Right lung (tissue), 10 donors: ENCODE measurements at places on chromosomes 12 and 14.

- no peak for DNase-seq
Measured at GRCh38 chr14:77270361-77271112, 469 bp downstream of the NGB start.

- no peak for DNase-seq
Measured at GRCh38 chr14:96623676-96624484, 121.7 kb downstream of the PAPOLA start.

- DNase-seq, result no peak
Measured at GRCh38 chr12:88546853-88547252, 33.4 kb downstream of the KITLG start.

DNA sequence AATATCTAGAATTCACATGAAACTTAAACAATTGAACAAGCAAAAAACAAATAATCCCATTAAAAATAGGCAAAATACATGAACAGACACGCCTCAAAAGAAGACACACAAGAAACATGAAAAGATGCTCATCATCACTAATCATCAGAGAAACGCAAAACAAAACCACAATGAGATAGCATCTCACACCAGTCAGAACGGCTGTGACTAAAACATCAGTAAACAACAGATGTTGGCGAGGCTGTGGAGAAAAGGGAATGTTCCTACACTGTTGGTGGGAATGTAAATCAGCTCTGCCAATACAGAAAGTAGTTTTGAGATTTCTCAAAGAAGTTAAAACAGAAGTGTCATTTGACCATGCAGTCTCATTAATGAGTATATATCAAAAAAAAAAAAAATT lies 121.3 kb downstream of the PTPRO start:
- no peak for DNase-seq

DNA sequence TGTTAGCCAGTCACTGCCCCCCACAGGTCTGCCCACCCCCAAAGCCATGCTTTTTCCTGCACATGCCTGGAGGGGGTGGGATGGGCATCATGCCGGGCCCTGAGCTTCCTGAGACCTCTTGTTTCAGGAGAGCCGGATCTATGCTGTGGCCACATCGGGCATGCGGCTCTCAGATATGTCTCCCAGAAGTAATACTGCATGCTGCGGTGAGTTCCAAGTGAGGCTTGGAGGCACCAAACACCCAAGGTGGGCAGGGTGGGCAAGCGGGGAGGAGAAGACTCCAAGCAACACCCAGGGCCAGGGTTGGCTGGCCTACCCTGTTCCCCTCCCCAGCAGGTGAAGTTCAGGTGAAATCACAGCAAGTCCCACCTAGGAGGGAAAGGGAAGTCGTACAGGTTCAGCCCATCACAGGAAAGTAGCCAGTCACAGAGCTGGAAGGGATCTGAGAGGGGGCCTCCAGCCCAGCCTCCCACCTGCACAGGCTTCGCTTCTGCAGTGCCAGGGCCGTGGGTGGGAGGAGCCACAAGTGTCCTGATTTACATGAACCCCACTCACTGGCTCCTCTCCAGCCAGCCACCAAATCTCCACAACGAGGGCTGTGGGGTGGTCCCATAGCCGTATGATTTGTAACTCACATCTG lies 30.9 kb downstream of the PIGH start:
- DNase-seq, result no peak

DNA sequence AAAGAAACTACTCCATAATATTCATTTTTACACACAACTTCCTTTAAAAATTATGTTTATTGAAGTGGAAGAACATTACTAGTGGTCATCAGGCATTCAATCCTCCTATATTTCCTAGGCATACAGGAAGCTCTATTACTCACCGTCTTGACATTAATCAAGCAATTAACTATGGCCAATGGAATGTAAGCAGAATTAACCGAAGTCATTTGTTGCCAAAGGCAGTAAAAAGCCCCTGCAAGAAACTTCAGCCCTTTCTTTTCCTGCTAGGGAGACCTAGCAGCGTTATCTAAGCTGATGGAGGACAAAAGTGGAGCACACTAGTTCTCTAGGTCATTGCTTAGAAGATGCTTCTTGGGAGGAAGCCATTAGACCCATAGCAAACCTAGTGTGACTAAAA lies 399.6 kb downstream of the KCNH5 start:
- no peak for DNase-seq

DNA sequence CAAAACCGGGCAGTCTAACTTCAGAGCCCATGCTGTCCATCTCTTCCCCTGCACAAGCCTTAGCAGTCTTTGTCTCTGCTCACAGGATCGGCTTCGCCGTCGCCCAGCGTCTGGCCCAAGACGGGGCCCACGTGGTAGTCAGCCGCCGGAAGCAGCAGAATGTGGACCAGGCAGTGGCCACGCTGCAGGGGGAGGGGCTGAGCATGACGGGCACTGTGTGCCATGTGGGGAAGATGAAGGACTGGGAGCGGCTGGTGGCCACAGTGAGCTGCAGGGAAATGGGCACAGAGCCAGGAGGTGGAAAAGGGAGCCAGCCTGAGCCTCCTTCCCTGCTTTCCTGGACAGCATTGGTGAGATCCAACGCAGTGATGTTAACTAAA lies 14.2 kb upstream of the CARMIL3 start:
- no peak for DNase-seq

DNA sequence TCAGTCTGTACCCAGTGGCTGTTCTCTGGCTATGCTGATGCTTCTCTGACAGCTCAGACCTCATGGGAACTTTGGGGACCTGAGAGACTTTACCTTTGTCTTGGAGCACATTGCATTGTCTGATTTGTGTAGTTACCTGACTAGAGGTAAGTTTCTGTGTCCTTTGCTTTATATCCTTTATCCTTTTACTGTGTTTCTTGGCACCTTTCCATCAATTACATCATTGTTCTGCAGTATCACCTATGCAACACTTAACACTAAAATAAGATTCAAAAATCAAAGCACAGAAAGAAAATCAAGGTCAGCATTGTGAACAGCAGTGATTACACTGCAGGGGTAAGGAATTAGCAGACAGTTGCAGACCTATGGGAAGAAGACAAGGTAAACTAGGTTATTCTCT lies 43.8 kb downstream of the SLC35F4 start:
- no peak for DNase-seq

DNA sequence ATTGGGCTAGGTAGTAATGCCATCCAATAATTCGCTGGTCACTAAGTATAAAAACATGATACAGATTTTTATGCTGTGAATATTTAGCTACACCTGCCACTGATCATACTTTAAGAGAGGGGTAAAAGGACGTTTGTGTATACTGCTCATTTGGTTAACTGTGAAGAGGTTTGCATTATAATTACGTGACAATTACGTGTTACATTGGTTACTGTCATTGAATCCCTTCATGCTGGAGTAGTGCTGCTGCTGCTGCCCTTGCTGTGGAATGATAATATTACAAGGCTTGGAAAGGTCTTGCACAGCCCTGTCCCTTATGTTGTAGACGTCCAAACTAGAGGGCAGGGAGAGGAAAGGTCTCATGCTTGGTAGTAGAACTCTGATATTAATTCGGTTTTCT lies 312.2 kb upstream of the ATP2B1 start:
- DNase-seq, result no peak

DNA sequence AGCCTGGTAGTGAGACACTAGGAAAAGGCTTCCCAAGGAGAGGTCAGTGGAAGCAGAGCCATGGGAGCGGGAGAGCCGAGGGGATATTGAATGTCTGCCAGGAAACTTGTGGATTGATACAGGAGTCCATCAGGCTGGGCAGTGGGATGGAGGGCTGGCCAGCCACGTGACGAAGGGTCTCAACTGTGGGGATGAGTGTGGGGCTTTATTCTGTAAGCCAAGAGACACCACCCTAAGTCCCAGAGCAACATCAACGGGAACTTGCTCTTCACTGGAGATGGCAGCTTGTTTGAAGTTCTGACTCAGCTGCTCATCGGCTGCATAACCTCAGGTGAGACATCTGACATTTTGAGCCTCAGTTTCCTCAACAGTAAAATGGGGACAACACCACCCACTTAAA lies 197.8 kb downstream of the VRK1 start:
- DNase-seq, result no peak

- DNase-seq, result no peak
Measured at GRCh38 chr12:112538740-112539139, 120.0 kb downstream of the PTPN11 start.

DNA sequence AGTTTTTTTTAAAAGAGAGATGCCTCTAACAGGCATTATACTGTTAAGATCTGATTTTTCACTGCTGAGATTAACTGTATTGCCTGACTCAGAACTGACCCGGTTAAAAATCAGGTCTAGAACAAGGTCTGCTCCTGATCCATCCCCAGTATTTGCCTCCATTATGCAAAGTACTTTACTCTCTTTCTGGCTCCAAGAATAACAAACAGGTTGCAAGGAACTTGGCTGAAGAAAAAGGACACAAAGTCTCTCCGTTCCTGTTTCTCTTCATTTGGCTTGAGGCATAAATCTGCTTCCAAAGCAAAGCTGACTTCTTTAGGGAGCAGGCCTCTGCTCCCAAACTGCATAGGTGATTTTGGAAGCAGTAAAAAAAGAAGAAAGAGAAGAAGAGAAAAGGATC lies 199.3 kb upstream of the PDZRN4 start:
- no peak for DNase-seq
